ENCODE measurements at places on chromosomes 5 and 9.

DNA sequence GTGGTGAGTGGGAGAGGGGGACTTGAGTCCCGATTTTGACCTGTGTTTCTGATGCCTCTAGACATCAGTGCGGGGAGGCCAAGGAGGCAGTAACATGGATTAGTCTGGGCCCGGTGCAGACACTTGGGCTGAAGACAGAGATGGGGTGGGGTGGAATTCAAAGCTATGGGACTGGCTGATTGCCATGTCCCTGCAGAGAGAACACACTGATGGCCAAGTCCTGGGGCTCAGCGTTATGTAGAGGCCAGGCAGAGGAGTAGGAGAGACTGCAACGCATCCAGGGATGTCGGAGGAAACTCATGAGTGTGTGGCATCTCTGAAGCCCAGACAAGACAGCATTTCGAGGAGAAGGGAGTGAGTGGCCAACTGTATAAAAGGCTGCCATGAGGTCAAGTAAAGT is 30.1 kb downstream of the PSD2 start:
- DNase-seq, result no peak

GRCh38 chr5:109186759-109187158 is 223.0 kb downstream of the PJA2 start:
- no peak for DNase-seq

- DNase-seq, result no peak
Observed at GRCh38 chr5:88881571-88881971, 1.4 kb downstream of the MEF2C start.

GRCh38 chr9:137341227-137341626 is 39.2 kb upstream of the NRARP start:
- no peak for DNase-seq

DNA sequence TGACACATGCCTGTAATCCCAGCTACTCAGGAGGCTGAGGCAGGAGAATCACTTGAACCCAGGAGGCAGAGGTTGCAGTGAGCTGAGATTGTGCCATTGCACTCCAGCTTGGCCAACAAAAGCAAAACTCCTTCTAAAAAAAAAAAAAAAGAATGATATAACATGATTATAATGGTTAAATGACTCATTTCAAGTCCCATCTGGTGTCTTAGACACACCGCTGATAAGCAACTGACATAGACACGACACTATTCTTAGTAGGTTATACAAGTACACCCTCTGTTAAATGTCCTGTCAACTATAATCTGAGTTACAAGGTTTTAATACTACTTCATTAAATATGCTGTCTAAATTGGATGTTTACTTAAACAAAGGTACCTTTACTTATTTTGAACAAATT is 405.3 kb upstream of the CLINT1 start:
- DNase-seq, result no peak

- no peak for DNase-seq
Observed at GRCh38 chr9:129362287-129363000, 184.4 kb upstream of the IER5L start.

DNA sequence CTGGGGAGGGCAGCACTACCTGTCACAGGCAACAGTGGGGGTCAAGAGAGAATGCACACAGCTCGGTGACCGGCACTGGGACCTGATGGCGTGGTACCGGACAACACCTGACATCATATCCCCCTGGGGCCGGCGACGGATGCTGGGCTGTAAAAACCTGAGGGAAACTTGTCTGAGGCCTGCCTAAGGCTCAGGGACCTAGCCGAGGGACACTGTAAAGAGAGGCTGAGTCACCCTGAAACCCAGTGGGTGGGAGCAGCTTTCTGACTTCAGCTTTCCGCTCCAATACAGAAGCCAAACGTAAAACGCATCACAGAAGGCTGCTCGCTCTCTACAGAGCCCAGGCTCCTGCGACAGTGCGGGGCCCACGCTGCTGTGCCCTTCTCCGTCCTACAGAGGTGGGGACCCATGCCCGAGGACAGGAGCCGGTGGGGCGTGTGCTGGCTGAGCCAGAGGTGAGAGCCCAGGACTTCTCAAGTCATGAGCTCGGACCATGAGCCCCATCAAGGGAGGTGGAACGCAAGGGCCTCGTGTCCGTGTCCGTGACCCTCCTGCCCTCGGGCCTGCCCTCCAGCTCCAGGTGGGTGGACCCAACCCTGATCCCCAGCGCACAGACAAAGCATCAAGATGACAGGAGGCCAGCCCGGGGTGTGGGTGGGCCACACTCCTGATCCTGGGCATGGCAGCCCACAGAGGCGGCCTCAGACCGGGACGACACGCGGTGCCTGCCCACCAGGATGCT is 5.3 kb downstream of the RALGDS start:
- DNase-seq, result no peak

- DNase-seq, result no peak
Observed at GRCh38 chr5:143148771-143149170, 254.7 kb downstream of the NR3C1 start.

GRCh38 chr9:131060900-131061630 is 35.3 kb upstream of the AIF1L start:
- no peak for DNase-seq

DNA sequence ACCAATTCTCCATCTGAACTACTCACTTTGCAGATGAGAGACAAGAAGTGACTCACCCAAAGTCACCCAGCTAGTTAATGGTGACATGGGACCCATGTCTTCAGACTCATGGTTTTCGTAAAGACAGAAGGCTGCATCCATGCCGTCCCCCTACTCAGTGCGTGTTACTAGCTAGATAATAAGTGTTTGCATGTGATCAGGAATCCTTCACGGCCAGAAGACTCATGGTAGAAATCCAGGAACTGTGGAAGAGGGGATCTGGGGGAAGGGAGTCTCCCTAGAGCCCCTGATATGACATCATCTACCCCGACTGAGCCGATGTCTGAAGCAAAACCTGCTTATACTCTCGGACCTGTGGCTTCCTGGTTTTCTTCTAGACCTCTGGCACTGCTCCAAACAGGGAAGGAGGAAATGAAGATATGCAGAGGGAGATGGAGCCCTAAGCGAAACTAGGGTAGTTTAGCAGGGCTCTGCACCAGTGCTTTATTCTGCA is 3.3 kb downstream of the RNF183 start:
- DNase-seq, result no peak

DNA sequence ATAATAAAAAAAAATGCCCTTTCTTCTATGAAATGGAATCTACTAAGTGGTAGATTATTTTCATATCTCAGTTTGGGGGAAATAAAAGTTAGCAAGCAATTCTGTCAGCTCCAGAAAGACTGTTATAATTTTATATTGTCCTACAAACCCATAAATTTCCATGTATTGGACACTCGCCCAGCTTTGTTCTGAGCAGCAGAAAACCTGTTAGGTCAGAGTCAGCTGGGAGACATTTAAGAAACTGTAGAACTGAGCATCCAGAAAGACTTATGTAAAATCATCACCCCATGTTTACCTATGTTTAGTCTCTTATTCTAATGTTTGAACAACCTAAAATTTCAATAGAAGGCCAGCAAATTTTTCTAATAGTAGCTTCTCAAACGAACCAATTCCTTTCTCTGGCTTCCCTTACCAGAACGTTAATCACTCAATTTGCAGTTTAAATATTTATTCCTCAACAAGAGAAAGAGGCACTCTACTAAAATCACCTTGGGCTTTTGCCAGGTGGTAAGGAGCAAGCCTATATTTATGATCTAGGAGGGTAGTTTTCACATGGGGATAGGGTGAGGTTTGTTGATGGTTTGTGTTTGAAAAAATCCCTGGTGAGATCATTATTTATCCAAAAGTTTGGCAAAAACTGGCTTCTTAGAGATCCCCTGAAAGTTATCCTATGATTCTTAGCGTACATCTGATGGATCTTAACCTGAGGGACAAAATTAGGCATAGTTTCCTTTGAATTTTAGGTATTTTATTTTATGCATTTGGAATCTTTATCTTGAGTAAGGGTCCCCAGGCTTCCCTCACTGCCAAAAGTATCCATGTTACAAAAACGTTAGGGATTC is 34.4 kb downstream of the MACROH2A1 start:
- no peak for DNase-seq

DNA sequence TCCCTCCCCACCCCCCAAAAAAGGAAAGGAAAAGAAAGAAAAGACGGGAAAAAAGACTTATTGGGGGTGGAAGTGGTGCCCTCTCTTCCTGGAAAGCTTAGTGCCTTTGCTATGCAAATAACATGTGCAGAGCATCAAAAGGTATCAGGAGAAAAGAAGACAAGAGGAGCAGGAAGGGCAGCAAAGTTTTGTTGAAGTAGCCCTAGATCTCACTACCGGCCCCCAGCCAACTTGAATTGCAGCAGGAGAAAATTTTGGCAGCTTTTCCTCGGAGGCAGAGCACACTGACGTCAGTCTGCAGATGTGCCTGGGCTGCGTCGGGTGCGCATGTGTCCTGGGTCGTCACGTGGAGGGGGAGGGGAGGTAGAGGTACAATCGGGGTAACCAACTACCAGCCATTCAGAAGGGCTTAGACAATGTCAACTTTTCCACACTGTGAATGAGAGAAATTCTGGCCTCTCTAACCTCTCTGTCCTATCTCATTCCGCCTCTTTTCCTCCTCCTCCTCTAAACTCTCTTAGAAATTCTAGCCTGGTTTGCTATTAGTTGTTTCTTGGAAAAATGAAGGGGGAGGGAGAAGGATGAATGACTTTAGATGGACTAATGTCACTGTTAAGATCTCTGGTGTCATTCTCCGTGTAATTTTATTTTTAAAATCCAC is at the start of gene ADAMTS6:
Gene ADAMTS6, minus strand, starts transcription at position 286 of the 661 bp plus-strand sequence. CDS start 8,247 bp downstream, outside the sequence.
- DNase-seq, result peak; percentile 45

DNA sequence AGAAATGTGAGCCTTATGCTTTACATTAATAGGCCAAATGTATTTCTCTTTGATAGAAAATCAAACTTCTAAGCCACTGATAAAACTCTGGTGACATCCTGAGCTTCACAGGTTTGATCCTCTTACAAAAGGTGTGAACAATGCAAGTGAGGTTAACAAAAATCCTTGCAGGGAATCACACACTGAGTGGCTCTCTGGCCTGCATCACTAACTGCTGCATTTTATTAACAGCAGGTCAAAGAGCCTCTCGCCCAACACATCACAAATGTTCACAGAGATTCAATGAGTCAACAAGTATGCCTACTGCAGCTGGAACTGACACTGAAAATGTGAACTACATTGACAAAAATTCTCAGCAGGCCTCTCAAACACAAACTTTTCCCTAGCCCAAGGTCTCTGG is 122.3 kb downstream of the SEMA5A start:
- no peak for DNase-seq

DNA sequence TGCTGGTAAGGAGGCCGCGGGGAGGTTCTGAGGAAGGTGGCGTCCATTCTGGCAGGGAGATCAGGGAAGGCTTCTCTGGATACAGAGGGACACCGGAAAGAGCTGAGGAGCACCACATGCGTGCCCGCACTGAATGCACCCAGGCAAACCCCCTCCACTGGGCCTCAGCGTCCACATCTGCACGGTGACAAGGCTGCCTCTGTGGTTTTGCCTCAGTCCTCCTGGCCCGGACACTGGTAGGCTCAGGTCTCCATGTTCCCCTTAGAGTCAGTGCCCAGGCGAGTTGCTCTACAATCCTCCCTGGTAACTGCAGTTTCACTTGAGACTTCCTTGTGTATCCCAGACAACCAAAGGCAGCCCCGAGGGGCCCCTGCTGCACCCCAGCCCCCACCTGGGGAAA is 173.3 kb downstream of the MELK start:
- DNase-seq, result no peak

GRCh38 chr9:5110867-5111681 is 74.4 kb downstream of the INSL6 start:
- DNase-seq, result no peak

GRCh38 chr9:98564714-98565113 is 144.0 kb downstream of the GABBR2 start:
- DNase-seq, result no peak

- no peak for DNase-seq
Observed at GRCh38 chr5:95617057-95617456, 2.8 kb upstream of the GPR150 start.

- DNase-seq, result no peak
Observed at GRCh38 chr5:170393235-170393634, 4.1 kb upstream of the KCNMB1 start.

DNA sequence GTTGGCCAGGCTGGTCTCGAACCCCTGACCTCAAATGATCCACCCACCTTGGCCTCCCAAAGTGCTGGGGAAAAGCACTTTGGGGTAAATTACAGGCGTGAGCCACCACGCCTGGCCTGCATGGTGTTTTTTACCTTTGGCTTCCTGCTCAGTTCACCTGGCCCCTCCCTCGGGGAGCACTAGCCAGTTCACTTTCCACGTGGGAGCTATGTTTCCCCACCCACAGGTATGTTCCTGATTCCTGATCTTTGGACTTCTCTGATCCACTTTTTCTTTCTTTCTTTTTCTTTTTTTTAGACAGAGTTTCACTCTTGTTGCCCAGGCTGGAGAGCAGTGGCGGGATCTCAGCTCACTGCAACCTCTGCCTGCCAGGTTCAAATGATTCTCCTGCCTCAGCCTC is 15.8 kb downstream of the DAB2IP start:
- DNase-seq, result no peak

- DNase-seq, result no peak
Observed at GRCh38 chr5:75054134-75054930, 2.0 kb upstream of the GCNT4 start.

DNA sequence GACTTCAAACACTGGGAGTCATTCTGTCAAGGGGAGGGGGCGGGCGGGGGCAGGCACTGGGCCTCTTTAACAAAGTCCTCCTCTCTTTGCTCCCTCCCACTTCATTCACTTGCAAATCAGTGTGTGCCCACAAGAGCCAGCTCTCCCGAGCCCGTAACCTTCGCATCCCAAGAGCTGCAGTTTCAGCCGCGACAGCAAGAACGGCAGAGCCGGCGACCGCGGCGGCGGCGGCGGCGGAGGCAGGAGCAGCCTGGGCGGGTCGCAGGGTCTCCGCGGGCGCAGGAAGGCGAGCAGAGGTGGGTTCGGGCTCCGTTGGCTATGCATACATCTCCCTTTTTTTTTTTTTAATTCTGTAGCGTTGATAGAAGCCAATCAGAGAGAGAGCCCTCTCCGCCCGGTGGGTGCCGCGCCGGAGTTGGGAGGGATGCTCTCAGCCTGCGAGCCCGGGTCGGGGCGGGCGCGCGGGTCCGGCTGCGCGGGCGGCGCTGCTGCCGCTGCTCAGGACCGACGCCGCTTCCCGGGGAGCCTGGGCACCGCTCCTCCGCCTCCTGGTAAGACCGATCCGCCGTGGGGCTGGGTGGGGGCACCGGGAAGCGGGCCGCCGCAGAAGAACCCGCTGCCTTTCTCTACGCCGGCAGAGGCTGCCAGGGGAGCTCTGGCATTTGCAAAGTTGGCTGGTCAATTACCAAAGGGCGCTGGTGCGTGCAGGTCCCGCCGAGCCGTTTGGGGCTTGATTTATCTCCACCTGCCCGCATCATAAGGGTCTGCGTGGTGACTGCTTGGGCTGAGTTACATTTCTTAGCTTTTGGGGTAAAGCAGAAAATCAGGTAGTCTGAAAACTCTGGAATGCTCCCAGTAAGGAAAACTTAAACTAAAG is at the start of gene CDH6:
Gene CDH6, plus strand, starts transcription at position 96 of the 877 bp plus-strand sequence. CDS start 73,788 bp downstream, outside the sequence.
- DNase-seq, result no peak

All from esophagus squamous epithelium (tissue), 5 donors.